GM04504 (cell line): ENCODE measurements at places on chromosomes 5 and 9.

DNA sequence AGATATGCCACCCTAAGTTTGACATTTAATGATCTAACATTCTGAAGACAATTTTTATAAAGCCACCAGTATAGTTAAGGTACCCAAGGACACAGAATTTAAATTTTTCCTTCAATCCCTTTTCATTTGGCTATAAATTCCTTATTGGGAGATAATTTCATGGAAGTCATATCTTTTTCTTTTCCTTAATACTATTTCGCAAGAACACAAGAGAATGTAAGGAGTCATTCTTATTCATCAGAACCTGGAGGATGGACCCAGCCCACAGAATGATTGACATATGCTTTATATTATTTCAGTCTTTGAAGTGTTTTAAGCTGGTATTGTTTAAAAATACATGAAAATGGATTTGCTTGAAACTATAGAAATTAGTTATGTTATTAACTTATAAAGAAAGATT is 79.6 kb downstream of the DROSHA start:
- no peak for DNase-seq

DNA sequence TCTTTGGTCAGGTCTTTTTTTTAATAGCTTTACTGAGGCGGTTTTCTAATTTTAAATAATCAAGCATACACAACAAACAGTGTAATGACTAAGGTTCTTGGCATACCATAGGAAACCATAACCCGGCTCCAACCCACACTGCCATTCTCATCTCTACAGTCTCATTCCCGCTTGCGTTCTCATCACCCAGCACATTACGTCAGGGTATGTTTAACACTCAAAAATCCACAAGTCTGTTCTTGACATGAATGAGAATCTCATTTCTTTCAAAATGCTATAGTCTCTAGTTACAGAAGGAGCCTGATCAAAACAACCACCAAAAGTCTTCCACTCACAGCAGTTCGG is 505 bp downstream of the C5orf34 start:
- DNase-seq = peak; percentile 42

GRCh38 chr5:18523380-18523779 is 889.1 kb downstream of the TAF11L14 start:
- DNase-seq = no peak

DNA sequence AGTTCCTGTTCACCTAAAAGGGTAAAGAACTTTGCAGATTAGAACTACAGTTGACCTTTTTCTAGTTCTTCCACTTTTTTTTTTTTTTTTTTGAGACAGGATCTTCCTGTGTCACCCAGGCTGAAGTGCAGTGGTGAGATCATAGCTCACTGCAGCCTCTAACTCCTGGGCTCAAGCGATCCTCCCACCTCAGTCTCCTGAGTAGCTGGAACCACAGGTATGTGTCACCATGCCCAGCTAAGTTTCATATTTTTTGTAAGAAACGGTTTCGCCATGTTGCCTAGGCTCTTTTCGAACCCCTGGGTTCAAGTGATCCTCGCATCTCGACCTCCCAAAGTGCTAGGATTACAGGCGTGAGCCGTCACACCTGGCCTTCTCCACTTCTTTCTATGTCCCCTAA is 39.7 kb upstream of the TNFAIP8 start:
- DNase-seq = no peak

GRCh38 chr5:133947431-133947841 is 21.0 kb downstream of the C5orf15 start:
- no peak for DNase-seq

- DNase-seq = no peak
These were observed 24.4 kb downstream of the EGR1 start for GRCh38 chr5:138489683-138490061.

DNA sequence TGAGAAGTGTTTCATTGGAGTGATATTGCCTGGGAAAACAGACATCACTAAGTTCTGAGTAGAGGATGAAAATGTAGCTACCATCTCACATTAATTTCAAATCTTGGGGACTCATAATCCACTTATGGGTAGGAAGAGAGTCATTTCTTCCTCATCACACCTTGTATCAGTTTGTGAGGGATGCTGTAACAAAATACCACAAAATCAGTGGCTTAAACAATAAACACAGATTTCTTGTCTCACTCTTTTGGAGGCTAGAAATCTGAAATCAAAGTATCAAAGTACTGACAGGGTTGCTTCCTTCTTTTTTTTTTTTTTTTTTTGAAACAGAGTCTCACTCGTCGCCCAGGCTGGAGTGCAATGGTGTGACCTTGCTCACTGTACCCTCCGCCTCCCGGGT is 3.4 kb downstream of the CARD6 start:
- DNase-seq = no peak

DNA sequence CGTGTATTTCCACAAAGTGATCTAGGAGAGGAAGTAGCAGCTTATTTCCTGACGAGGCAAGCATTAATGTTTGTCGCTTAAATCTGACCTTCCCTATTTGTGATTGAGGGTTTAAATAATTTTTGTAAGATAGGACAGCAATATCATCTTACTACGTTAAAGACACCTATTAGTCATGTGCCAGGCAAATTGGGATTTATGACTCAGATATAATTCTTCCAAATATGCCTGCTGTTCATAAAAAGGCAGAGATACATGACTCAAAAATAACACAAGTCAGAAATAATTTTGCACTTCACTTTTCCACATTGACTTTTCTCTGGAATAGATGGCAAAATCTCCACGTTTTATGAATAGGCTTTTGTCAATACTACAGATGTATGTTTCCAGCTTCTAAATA is 43.0 kb upstream of the CDH12 start:
- no peak for DNase-seq

- no peak for DNase-seq
These were observed 4.5 kb downstream of the GRK6 start for GRCh38 chr5:177430972-177431316.

GRCh38 chr5:149260761-149261160 is 10.9 kb upstream of the AFAP1L1 start:
- no peak for DNase-seq
